ENCODE measurements at places on chromosomes 16 and 17.

GRCh38 chr17:7959503-7960253 lies 27.7 kb downstream of the CNTROB start:
- no peak for DNase-seq

DNA sequence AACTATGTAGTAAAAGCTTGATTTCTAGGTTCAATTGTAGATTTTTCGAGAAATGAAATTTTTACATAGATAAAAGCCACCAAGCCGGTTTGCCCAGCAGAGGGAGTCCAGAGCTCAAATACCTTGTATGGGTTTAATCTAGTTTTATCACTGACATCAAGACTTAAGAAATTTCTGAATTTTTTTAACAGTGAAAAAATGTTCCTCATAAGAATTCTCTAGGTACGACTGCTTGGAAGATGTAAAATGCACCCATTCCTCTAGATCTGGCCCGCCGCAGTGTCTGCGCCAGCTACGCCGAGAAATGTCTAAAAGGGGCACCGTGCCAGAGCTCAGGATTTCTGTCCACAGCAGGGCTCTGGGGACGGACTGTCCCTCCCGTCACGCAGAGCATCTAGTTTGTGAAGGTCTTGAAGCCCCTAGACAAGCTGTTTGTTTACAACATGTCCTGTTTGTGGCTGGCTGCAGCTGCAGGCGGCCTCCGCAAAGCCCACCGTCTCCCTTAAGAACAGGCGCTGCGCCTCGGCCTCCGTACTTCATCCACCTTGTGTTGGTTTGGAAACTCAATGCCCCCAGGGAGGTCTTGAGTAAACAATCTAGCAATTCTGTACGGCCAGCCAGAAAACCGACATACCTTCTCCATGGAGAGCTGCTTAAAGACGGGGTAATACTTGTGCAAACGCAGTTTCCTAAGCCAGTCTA lies 24.8 kb downstream of the MAP1LC3B start:
- DNase-seq, result no peak

DNA sequence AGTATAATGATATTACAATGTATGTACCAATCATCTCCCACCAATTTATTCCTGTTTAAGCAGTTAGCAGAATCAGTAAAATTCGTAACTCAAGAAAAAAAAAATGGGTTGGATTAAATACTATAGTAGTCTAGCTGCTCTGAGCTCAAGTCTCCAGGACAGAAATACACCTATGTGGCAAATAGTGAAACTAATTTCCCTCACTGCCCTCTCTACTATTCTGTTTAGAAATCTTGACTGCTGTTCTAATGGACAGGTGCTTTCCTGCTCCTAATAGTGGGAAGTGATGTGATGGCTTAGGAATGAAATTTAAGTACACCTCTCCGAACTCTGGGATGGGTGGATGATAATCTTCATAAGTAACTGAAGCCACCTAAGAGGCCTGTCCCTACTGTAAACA lies 175.7 kb downstream of the KCNJ2 start:
- no peak for DNase-seq

GRCh38 chr17:11404431-11405276 lies 163.6 kb downstream of the SHISA6 start:
- DNase-seq, result no peak

DNA sequence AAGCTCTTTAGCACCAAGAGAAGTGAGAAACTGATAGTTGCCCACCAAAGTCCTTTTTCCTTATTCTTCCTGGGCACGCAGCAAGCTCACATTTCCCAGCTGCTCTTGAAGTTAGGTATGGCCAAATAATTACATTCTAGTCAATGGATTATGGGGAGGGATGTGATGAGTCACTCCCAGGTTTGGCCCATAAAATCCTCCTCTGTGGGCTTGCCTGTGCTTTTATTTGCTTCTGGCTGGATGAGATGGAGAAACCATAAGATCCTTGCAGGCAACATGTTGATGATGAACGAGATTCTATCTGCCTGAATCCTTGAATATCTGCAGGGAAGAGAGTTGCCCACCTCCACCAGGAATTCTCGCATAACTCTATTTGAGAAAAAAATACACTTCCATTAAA lies 568.3 kb upstream of the SALL1 start:
- DNase-seq, result no peak

GRCh38 chr16:54632322-54633220 lies 298.1 kb upstream of the IRX5 start:
- DNase-seq, result no peak

- DNase-seq, result no peak
These were observed 140.3 kb downstream of the CCT6B start for GRCh38 chr17:34820922-34821321.

DNA sequence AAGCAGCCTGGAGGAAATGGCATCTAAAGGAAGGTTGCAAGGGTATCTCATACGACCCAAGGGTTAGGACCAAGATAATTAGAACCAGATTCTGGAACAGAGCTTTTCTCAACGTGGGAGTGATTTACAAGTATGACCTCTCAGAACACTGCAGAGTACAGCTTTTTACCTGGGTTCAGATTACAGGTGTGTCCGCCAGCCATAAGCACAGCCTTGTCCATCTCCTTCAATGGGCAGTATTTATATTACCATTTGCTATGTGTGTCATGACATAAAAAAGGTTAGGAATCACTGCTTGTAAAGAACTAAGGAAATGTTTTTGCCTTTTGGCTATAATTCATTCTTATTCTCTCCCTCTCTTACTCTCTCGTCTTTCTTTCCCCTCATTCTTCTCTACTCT lies 36.7 kb downstream of the MYO1D start:
- DNase-seq, result no peak

- no peak for DNase-seq
These were observed 488.1 kb downstream of the MAF start for GRCh38 chr16:79112462-79112861.

DNA sequence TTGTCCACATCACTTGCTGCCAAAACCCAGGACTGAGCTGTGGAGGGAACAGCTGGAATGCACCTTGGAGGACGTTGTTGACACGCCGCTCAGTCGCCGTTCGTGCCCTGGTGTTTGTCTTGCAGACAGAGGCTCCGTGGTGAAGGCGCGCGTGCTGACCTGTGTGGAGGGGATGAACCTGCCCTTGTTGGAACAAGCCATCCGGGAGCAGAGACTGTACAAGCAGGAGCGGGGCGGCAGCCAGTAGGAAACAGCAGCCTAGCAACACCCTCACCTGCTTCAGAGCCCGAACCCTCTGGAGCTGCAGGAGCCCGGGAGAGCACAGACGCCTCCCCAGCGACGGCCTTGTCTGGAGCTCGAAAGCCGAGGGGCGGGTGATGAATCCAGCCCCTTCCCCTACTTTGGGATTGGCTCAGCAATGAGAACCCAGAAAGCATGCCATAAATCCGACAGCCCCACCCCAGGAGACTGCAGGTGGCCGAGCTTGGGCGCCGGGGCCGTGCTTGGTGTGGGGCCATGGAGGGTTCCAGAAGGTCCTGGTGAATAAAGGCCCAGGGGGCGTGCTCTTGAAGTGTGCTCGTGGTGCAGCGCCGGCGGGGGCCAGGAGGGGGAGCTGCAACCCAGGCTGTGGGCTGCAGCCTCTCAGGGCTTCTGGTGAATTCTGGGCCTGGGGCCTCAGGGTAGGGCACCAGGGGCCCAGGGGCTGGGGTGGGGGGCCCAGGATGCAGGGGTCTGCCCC lies 470 bp upstream of the CDK3 start:
- peak; percentile 85 for DNase-seq

DNA sequence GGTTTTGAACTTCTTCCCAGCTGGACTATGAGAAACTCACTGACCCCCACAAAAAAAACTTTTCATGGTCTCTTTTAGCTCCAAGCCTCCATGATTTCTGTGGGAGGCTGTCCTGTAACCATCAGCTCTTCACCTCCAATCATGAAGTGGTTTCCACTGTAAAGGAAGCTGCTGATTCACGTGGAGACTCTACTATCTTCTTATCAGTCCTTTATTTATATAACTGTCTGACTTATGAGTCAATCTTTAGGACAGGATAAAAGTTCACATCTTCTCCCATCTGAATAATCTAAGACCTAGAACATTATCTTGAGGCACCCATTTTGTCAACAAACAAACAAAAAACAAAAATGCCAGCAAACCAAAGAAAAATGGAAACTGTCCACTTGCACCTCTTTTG lies 409.9 kb downstream of the SLC39A11 start:
- DNase-seq, result no peak

DNA sequence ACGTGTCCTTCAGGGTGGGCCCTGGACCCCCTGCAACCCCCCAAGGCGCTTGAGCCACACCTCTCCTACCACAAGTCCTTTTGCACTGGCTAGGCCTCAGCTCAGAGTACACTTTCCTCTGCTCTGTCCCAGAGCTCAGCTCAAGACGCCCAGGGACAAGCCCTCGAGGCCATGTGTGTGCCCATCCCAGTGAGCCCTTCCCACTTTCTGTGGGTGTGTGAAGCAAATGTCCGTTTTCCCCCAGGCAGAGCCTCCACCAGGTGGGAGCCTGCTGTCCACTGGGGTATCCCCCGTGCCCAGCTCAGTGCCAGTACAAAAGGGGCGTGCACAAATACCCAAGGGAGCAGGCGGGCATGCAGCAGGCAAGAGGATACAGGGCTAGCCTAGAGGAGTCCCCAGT lies 18.4 kb downstream of the KIFC3 start:
- no peak for DNase-seq

DNA sequence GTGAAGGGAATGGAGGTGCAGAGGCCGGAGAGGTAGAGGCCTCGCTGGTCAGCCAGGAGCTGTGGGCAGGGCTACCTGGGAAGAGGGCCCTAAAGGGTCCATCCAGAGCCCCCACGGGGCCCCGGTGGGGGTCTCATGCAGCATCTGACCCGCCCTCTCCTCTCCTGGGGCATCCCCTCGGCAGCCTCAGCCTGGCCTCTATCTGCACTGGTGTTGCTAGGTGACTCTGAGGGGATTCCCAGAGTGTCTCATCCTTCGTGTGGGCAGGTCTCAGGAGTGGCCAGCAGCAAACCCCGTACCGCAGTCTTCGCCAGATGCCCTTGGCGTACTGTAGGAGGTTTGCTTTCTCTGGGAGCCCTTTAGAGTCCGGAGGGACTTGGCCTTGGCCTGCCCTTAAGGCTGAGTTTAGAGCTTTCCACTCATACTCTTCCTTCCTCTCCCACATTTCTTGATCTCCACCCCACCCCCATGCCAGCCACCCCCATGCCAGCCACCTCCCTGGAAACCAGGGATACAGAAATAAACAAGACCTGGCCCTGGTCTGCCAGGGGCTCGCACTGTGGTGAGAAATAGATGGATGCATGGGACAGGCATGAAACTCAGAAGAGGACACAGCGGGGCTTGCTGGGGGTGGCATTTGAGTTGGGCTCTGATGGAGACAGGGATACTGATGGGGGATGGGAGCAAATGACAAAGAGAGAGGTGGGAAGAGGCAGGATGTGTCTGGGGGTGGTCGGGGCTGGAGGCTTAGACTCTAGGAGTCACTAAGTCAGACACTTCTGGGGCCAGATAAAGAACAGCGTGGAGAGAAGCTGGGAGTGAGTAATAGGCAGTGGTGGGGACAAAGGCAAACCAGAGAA lies 9.9 kb downstream of the SLC5A10 start:
- DNase-seq, result peak; percentile 74

- DNase-seq, result peak; percentile 63
These were observed 18.6 kb downstream of the FLOT2 start for GRCh38 chr17:28878981-28879380.

DNA sequence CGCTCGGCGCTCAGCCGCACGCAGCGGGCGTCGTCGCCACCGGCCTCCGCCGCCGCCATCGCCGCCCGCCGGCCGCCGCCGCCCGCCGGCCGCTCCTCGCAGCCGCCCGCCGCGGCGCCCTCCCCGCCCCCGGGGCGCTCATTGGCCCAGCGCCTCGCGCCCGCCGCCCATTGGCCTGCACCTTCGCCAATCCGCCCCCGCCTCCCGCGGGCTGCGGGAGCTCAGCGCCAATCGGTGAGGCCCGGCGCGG lies at the start of gene PGP:
Gene PGP (minus strand): TSS at position 122 of the 250 bp plus-strand sequence. CDS start 63 bp downstream, at position 59.
- DNase-seq, result no peak

DNA sequence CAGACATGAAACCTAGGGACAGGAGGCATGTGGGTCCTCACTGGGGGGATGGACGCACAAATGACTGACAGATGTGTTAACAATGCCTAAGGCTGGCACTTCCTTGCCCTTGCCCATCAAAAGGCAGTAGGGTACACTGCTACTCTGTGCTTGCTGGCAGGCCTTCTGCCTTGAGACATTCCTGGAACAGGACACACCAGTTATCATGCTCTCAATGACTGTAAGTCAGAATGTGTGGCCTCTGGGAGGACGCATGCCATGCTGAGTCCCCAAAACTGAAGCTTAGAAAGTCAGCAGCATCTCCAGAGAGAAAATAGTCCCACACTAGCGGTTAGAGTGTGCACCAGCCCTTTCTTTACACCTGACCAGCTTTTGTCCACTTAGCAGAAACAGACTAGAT lies 16.1 kb upstream of the SREBF1 start:
- DNase-seq, result no peak

DNA sequence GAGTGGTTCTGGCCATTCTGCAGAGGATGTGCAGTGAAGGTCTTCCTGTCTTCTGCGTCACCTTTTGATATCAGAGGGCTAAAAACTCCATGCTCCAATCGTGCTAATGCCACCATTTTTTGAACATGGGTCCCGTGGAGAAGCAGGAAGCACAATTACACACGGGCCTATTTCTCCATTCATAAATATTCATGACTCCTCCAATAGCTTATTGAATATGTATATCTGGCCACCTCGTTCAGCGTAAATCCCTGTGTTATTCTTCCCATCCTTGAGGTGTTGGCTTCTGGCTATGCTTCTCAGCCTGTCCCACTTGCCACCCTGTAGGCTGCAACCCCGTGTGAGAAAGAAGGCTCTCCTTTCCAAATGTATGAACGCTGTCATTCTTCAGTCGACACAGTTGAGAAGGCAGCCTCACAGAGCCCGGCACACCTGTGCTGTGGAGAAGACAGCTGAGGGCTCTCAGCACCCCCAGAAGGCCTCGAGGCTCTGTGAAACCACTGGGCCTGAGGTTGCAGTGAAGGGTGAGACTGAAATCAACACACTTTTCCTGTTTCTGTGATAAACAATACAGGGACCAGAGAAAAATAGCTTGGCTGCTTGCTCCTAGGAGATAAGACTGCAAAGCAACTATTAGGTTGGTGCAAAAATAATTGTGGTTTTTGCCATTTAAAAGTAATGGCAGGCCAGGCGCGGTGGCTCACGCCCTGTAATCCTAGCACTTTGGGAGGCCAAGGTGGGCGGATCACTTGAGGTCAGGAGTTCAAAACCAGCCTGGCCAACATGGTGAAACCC lies 4.9 kb upstream of the ANKRD40CL start:
- DNase-seq, result no peak

DNA sequence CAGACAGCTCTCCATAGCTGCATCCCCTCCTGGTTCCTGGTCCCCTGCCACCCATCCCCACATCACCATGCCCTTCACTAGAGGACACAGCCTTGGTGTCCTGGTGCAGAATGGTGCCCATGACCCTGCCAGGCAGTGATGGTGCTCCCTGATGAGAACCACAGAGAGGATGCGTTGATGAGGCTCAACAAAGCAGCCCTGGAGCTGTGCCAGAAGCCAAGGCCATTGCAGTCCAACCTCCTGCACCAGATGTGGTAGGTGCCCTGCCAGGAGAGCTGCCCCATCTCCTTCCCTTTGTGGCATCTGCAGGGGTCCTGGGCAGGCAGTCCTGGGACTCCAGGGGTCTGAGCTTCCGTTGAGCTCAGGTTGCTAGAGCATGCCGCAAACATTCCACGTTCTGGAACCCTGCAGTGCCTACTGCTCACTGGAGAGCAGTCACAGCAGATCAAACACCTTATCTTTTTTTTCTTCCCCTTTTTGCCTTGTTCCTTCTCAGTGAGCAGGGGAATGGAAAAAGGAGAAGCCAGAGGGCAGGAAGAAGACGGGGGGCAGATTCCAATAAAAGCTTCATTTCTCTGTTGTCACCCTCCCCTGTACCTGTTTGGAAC lies 5.3 kb upstream of the EPN3 start:
- DNase-seq, result no peak

- DNase-seq, result no peak
These were observed 2.1 kb downstream of the FMNL1 start for GRCh38 chr17:45223539-45224528.

All from GM13977 (cell line).